ENCODE measurements at places on chromosomes 1 and 21.

DNA sequence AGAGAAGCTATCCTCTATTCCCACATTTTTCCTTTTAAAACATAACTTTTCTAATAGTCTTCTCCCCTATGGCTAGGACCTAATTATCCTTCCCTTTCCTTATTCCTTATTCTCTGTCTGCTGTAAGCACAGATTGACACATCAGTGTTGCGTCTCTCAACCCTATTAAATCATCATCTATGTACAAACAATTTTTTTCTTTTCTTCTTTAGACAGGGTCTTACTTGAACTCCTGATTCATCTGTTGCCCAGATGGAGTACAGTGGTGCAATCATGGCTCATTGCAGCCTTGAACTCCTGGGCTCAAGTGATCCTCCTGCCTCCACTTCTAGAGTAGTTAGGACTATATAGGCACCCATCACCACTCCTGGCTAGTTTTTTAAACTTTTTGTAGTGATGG, 8.3 kb downstream of the KLHDC9 start:
- no peak for DNase-seq

GRCh38 chr1:156075775-156076204, 6.5 kb downstream of the MEX3A start:
- no peak for DNase-seq

DNA sequence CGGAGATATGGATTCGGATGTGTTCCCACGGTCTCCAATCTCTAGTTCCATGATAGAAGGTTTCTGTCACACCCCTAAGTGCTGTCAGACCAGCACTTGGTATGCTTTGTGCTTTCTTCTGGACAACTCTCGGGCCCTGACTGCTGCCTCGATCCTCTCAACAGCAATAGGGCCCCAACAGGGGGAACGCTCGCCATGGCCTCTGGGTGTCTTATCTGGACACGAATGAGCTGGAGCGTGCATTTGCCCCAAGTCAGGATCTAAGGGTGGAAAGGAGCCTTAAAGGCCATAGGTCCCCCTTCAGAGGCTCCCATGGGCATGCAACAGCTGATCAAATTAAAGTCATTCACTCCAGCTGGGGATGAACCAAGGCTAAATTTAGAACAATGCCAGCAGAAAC, 76.8 kb downstream of the TCP10L start:
- DNase-seq: no peak

DNA sequence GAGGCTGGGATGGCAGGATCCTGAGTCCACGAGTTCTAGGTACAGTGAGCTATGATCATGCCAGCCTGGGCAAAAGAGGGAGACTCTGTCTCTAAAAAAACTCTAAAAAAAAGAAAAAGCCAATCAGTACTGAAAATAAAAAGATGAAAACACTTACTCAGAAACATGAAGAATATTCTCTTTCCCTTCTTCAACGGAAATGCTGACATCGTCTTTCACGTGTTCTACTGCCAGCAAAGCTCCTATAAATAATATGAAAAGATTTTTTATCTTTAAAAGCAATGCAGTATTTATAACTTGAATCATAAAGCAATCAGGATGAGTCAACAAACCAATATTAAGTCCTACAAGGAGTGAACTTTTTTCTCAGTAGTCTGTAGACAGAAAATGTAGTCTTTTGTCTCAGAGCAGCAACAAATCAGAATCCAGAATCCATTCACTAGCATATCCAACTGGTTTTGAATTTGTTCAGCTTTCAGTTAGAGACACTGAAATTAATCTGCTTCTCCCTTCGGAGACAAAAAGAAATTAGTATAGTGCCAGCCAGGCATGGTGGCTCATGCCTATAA, 6.2 kb downstream of the EPRS1 start:
- DNase-seq: no peak

GRCh38 chr1:93751377-93752250, 70.0 kb upstream of the BCAR3 start:
- peak; percentile 54 for DNase-seq

GRCh38 chr1:39391691-39392679, 99.5 kb upstream of the BMP8A start:
- DNase-seq: peak; percentile 21

DNA sequence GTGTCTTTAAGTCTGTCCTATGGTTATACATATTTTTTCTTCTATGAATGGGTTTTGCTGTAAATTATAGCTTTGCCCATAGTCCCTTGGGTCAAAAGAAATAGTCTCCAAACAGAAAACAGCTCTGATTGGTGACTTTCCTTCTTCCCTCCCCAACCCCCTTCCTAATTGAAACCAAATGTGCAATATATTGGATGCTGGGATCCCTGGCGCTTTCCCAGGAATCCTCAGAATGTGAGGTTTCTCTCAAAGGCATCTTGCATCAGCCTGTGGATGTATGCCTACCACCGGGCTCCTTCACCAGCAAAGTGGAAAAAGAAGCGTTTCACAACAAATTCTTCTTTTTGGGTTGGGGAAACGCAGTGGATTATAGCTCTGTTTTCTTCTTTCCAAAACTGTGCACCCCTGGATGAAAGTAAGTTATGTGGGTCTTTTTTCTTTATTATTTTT, at the start of gene DDR2:
Gene DDR2 (plus strand): TSS at position 248 of the 450 bp plus-strand sequence. CDS start 86,600 bp downstream, outside the sequence.
- no peak for DNase-seq

DNA sequence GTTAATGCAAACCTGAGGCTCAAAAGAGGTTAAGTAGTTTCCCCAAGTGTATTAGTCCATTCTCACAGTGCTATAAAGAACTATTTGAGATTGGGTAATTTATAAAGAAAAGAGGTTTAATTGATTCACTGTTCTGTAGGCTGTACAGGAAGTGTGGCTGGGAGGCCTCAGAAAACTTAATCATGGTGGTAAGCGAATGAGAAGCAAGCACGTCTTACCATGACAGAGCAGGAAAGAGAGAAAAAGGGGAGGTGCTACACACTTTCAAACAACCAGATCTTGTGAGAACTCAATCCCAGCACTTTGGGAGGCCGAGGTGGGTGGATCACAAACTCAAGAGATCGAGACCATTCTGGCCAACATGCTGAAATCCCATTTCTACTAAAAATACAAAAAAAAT, 38.5 kb upstream of the RXRG start:
- DNase-seq: no peak

GRCh38 chr1:54475357-54475881, 69.2 kb upstream of the SSBP3 start:
- peak; percentile 20 for DNase-seq

- DNase-seq: no peak
Measured at GRCh38 chr1:48039088-48040054, 42.2 kb upstream of the TRABD2B start.

GRCh38 chr1:168312718-168313604, 32.3 kb downstream of the TBX19 start:
- no peak for DNase-seq

- peak; percentile 34 for DNase-seq
Measured at GRCh38 chr1:220527908-220528678, at the start of gene MARK1. TSS of gene MARK1 (plus strand) at chr1:220528136. CDS start at chr1:220528823, 687 bp downstream.

DNA sequence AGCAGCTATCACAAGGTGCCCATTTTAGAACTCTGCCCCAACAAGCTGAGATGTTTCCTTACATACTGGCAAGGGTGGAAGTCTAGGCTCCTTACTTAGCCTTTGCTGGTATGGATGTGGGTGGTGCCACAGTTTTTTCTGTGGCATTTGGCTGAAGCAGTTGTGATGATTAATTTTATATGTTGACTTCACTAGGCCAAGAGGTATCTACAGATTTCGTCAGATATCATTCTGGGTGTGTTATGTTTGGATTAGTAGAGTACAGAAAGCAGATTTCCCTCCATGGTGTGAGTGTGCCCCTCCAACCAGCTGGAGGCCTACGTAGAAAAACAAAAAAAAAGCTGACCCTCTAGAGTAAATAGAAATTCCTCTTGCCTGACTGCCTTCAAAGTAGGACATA, 317.0 kb downstream of the BARHL2 start:
- no peak for DNase-seq
